ENCODE measurements at places on chromosomes 1 and 21.

GRCh38 chr1:47785561-47786271 is 211.5 kb downstream of the TRABD2B start:
- no peak for DNase-seq

GRCh38 chr1:156905651-156906050 is 12.1 kb downstream of the PEAR1 start:
- DNase-seq, result no peak

- peak; percentile 26 for DNase-seq
Observed at GRCh38 chr1:41072051-41072450, 50.5 kb upstream of the SLFNL1 start.

- DNase-seq, result no peak
Observed at GRCh38 chr21:13827201-13827600, 217.6 kb downstream of the POTED start.

GRCh38 chr1:81803431-81804110 is 2.8 kb downstream of the ADGRL2 start:
- peak; percentile 38 for DNase-seq

- DNase-seq, result no peak
Observed at GRCh38 chr1:204970937-204971336, 72.1 kb upstream of the CNTN2 start.

GRCh38 chr1:37255868-37256267 is 218.5 kb upstream of the ZC3H12A start:
- DNase-seq, result no peak

DNA sequence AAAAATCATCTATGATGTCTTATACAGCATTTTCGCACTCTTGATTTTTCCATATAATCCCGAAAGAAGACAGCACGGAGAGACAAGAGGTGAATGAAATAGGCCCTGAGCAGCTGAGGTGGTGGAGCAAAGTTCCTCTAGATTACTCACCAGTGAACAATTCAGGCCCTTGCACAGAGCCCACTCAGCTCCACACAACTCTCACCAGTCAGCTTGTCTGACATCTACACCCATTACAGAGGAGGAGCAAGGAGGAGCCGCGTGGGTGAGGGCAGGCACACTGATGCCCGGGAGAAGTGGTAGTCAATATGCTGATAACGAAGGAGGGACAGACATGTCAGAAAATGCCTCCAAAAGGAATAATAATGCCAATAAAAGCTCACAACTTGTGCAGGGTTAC is 59.9 kb downstream of the DNM3 start:
- DNase-seq, result no peak

DNA sequence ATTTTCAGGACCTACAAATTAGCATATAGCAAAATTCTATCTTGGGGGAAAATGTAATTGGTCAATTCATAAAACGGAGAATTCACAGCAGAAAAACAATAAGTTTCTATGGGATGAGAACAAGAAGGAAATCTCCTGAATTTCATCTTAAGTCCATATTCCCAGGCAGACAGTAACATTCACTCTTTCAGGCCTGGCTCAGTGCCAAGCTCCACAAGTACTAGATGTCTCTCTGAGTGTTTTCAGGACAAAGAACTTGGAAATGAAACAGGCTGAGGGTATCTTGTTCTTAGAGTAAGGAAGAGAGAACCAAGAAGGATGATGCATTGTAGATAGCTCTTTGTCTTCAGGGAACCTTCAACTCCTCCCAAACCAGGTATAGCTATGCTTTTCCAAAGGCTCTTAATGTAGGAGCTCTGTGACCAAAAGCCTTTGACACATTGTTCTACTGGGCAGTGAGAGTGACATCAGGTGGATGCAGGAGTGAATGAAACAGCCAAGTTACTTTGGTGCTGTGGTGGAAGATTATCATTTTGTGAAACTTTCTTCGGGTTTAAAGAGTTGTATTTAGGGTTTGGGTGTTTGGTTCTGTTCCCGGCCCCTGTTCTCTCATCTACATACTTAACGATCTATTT is 298.3 kb downstream of the GPATCH2 start:
- DNase-seq, result peak; percentile 3

DNA sequence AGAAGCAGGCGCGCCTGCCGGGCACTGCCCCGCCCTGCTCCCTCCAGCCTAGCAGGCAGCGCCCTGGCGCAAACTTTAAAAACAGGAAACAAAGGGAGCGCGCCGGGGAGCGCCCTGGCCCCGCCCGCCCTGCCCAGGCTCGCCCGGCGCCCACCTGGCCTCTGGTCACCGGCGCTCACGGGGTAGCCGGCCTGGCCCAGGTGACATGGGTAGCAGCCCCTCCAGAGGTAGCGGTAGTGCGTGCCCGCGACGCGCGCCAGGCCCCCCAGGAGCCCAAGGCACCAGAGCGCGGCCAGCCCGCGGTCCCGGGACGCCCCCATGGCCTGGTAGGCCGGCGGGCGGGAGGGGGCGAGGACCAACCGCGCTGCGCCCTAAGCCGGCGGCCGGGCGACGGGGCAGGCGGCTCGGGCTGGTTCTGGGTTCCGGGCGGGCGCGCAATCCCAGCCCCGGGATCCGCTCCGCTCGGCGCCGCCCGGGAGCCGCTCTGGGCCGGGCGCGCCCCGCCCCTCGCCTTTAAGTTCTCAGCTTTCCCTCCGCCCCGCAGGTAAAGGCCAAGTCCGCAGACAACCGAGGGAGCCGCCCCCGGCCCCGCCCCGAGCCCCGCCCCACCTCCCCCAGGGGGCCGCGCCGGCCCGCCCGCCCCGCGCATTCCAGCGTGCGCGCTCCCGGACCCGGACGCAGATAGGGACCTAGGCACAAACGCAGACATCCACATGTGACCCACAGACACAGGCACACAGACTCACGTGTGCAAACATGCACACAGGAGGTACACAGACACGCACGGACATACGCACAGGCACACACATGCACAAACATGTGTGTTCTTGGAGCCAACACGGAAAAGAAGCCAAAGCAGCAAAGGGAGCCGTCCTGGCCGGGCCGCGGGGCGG is 76.7 kb downstream of the ARHGEF16 start:
- DNase-seq, result peak; percentile 8

GRCh38 chr1:173332026-173332425 is 124.9 kb upstream of the TNFSF4 start:
- DNase-seq, result peak; percentile 93

DNA sequence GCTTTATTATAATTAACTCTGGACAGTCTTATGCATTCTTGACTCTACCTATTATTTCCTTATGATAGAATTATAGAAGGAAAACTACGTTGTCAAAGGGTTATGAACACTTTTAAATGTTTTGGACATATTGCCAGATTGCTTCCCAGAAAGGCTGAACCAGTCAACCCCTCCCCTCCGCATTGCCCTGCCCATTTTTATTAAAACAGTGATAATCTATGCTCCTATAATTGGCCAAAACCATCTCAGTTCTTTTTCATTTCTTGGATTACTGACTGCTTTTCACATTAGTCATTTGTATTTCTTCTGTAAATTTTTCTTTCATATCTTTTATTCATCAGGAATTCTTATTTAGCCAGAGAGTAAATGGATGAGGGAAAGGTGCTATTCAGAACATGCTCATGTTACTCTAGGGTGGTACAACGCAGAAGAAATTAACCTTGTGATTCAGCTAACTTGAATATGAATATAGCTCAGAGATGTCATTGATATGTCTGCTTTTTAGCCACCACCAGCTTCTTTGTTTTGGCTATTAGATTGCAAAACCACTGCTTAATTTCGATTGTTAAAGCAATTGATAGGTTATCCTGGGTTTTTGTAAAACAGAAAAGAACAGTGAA is 32.1 kb downstream of the KDM1A start:
- no peak for DNase-seq

Data from fibroblast of mammary gland (primary cell).